Activated CD4-positive, alpha-beta T cell treated with anti-CD3 and anti-CD28 coated beads, Interleukin-2, amount 50 U/mL, for 24 hours (primary cell): ENCODE measurements at places on chromosomes 6 and 20.
A peak's percentile ranks its signal among the peaks of the same experiment; 100 is the strongest.

- no peak for DNase-seq
Observed at GRCh38 chr6:89843070-89843469, 13.4 kb downstream of the CASP8AP2 start.

DNA sequence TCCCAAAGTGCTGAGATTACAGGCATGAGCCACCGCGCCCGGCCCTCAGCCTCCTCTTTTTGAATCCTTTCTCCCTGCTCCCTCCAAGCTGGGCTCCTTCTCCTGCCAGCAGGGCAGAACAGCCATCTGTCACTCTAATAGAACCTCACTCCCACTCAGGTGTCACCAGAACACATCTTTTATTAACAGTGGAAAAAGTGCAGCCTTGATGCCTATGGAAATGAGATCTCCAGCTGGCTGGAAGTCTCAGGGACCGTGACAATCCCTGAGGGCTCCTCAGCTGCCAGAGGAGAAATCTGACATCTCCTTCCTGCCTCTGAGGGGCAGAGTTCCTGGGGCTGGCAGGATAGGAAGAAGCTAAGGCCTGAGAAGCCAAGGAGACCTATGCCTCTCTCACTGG is 28.0 kb downstream of the TMC2 start:
- no peak for DNase-seq

- DNase-seq, result no peak
Observed at GRCh38 chr6:132768051-132768517, 10.4 kb upstream of the VNN2 start.

DNA sequence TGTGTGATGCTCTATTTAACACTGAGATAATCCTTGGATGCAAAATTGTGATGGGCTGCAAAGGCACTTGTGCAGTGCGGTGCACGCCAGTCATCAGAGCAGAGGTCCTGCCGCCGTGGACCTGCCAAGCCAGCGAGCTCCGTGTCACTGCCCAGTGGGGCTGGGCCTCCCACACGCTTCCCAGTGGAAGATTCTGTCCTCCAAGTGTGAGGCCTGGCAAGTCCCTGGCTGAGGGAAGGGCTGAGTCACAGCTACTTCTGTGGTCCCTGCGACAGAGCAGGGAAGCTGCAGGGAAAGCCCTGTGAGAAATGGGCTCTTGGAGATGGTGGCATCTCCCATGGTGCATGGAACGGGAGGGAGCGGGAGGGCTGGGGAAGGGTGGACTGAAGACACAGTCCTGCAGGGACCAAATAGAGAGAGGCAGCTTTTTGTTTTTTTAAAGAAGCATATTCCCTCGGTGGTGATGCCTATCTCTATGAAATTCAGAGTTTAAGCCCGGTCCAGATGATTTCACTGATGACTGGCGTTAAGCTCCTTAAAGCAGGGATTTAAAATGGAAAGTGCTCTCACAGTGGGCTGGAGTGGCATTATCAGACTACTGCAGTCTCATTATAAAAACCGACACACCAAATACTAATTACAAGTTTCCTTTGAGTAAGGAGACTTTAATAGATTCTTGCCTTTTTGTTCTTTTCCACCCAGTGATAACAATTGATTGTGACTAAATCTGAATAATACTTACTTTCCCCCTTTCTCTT is 413.7 kb downstream of the QKI start:
- DNase-seq, result no peak

- peak; percentile 96 for DNase-seq
Observed at GRCh38 chr6:31739639-31740396, at the start of gene MSH5. Gene MSH5, plus strand, starts transcription at chr6:31740005. Its CDS starts 462 bp downstream, at chr6:31740467.

DNA sequence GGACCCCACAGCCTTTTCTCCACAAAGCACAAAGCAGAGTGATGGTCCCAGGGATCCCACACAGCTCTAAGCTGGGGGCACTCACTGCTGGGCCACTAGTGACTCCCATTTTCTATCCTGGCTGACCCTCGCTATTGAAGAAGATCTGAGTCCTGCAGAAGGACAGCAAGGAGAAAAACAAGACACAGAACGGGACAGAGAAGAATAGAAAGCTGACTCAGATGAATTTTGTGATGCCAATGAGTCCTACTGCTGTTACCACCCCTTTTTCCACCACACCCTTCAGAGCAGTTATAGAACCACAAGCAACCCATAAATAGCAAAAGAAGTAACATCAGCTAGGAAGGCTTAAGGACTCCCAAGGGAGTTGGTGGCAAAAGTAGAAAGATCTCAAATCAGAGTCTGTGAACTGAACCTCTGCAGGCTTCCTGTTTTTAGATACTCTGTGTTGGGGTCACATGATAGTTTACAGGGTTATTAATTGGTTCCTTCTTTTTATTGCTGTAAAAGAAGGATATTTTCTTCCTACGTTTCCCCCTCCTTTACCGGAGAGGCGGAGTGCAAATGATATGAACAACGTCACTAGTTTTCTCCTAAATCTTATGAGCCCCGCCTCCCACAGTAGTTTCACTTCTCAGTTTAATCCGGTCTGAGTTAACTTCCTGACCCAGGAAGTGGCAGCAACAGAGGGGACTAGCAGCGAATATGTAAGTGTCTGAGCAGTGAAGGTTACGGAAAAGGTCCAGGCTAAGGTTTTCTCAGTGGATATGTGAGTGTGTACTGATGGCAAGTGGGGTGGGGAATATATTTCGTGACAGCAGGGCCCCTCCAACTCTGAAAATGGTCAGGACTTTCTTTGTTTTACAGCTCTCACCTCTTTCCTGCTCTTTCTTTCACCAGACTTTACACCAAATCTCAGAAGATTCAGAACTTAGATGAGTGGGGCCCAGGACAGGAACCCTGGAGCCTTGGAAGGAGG is at the start of gene TRIM38:
Gene TRIM38 (plus strand): TSS at position 654 of the 979 bp plus-strand sequence. CDS start 3,721 bp downstream, outside the sequence.
- DNase-seq, result peak; percentile 80

- no peak for DNase-seq
Observed at GRCh38 chr6:148864941-148865340, 118.1 kb downstream of the UST start.

- DNase-seq, result no peak
Observed at GRCh38 chr20:49447946-49448809, 34.3 kb downstream of the KCNB1 start.

- DNase-seq, result no peak
Observed at GRCh38 chr6:131366223-131366622, 206.8 kb upstream of the ARG1 start.
